ENCODE measurements at places on chromosomes 1 and 21.
A peak's percentile ranks its signal among the peaks of the same experiment; 100 is the strongest.

GRCh38 chr1:191882870-191883269 is 275.4 kb upstream of the RGS18 start:
- no peak for DNase-seq

- no peak for DNase-seq
Measured at GRCh38 chr21:33015096-33015495, 10.6 kb upstream of the OLIG2 start.

DNA sequence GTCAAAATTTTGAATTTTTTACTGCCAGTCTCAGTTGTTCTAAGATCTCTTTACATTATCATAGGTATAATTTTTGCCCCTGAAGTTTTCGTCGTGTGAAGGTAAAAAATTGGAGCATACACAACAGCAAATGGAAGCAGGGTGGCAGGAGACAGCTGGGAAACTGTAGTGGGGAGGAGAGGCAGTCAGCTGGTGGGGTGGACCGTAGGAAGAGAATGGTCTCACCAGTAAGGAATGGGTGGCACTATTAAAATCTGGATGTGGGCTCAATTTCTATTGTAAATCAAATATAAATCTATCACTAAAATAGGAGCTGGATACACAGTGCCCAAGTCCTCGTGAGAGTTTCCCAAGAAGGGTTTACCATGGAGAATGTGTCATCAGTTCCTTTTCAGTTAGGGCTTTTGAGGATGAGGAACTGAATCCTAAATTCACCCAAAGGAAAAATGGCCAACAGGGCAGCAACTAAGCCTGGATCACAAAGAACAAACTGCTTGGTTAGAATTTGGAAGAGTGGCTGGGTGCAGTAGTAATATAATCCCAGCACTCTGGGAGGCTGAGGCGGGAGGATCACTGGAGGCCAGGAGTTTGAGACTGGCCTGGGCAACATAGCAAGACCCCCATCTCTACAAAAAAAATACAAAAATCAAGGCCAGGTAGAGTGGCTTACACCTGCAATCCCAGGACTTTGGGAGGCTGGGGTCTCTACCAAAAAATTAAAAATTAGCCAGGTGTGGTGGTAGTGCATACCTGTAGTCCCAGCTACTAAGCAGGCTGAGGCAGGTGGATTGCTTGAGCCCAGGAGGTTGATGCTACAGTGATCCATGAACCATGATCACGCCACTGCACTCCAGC is 10.5 kb upstream of the IRF2BP2 start:
- DNase-seq = no peak

DNA sequence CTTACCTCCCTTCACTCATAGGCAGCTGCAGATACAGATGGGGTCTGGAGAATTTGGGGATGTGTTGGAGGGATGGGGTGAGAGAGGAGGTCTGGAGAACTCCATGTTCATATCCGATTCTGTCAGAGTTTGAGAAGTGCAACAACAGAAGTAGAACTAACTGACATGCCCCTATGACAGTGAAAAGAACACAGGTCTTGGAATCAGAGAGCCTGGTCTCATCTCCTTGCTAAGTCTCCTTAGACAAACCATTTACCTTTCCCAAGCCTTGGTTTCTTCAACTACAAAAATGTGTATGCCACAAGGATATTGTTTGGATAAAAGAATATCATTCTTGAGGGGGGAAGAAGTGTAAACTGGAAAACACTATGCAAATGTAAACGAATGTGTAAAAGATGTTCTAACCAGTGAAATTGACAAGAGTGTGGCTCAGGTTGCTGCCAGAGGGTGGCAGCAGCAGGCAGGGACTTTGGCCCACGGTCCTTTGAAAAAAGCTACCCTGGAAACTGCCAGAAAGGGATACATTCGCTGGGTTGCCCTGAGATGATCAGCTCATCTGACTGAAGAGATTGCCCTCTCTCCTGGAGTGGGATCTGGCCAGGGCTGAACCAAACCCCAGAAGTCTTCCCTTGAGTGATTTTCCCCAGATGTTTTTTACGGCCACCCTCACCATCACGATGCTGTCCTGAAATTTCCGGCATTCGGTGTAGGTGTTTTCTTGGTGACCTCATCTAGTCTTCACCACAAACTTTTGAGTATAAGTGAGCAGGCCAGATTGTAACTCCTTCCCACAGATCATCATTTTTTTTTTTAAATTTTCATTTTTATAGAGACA is 17.0 kb upstream of the CD2 start:
- DNase-seq = peak; percentile 59

Measured in RPMI7951 (cell line).